Activated naive CD8-positive, alpha-beta T cell treated with anti-CD3 and anti-CD28 coated beads, Interleukin-2, amount 10 ng/mL, durations not matched to agents 7 days and 5 days (primary cell): ENCODE measurements at places on chromosomes 1 and 21. TPM values are rescaled to one million over a fixed set of nuclear protein-coding genes. Genes with fewer than 3 reads are reported as not detected.

GRCh38 chr1:201253906-201254624 lies 29.2 kb upstream of the PKP1 start:
- DNase-seq = no peak

DNA sequence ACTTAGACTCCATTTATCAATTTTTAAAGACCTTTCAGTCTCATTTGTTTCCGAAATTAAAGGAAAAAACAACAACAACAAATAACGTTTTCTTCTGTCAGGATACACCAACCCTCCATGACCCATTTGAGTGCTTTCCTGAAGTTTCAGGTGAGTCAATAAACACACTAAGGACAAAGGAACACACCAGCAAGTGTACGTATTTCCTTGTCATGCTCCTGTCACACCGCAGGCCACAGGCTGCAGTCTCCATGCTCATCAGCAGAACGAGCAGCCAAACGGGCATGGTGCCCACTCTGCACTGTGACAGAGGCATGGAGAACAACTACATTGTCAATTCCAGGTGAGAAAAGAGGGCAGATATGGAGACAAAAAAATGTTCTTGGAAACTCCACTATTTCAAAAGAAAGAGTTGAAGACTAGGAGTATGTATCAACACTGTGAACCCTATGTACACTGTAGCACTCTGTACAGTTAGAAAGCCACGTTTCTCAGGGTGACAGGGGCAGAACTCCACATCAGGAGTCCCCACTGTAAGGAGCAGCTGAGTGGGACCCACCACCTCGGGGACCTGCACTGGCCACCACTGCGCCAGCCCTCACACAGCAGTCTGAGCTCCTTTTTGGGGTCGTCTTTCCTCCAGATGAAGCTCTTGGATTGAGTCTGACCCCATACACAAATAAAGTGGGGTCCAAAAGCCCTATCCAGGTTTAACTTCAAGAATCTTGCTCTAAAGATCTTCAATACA lies 2.6 kb downstream of the PTTG1IP start:
- no peak for DNase-seq

DNA sequence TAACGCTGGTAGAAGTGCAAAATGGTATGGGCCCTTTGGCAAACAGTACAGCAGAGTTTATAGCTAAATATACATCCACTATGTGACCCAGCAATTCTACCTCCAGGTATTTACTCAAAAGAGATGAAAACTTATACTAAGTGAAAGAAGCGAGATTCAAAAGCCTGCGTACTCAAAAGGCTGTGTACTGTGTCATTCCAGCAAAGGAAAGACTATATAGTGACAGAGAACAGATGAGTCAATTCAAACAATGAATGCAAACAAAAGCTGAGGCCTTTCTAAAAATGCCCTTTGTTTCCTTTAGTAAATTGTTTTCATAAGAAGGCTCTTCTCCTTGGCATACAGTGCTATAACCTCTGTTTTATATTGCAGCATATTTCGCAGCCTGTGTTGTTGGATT lies 268.8 kb upstream of the CSF3R start:
- no peak for DNase-seq

GRCh38 chr1:107536266-107536665 lies 395.4 kb downstream of the NTNG1 start:
- DNase-seq = no peak

GRCh38 chr1:245605480-245606156 lies 450.8 kb downstream of the KIF26B start:
- no peak for DNase-seq

GRCh38 chr1:56249234-56249633 lies 330.1 kb downstream of the PLPP3 start:
- DNase-seq = no peak

DNA sequence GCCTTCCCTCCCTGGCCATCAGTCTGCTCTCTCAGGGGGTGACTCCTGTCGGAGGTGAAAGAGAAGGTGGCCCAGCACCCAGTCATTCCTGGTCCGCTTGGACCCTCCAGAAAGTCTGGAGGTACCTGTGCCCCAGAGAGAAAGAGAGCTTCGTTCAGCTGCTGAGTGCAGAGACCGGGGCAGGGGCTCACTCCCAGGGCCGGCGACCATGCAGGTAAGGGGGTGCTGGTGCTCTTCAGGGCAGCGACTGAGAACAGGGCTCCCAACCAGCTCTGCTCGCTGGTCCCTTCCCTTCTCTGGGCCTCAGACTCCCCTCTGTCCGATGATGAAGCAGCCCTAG lies 30.1 kb downstream of the HSPG2 start:
- no peak for DNase-seq

DNA sequence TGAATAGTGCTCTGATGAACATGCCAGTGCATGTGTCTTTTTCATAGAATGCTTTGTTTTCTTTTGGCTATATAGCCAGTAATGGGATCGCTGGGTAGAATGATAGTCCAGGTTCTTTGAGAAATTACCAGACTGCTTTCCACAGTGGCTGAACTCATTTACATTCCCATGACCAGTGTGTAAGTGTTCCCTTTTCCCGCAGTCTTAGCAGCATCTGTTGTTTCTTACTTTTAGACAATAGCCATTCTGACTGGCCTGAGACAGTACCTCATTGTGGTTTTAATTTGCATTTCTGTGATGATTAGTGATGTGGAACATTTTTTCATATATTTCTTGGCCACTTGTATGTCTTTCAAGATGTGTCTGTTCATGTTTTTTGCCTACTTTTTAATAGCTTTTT lies 784.5 kb downstream of the USP25 start:
- no peak for DNase-seq

DNA sequence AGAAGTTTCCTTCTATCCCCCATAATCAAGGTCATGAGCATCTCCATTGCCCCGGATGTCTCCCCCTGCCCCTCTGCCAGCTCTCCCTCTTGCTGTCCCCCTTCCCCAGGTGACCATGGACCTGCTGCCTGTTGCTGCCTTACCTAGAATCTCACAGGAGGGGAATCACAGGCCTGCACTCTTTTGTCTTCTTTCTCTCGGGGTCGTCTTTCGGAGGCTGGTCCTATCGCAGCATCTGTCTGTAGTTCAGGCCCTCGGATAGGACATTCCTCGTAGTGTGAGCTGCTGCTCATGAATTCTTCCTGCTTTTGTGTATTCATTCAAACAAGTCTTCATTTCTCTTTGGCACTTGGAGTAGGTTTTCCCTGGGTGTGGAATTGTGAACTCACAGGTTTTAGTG lies 39.9 kb upstream of the ACTRT2 start:
- no peak for DNase-seq

GRCh38 chr1:43534256-43534655 lies 3.6 kb downstream of the PTPRF start:
- no peak for DNase-seq

DNA sequence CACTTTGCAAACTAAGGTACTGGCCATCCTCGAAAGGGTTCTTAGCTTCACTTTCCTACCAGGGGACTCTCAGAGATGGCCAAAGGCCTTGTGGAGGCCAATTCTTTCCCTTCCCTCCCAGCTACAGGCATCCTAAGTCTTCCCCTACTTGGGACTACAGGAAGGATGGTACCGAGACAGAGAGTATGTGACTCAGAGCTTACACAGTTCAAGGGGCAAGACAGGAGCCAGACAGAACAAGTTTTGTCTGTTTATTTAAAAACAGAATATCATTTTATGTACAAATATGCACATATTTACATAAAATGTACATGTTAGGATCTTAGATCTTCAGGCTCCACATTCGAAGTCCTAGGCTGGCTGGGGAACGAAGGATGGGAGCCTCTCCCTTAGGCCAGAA lies 1.1 kb upstream of the ARHGAP30 start:
- DNase-seq = no peak

GRCh38 chr1:118483245-118484006 lies 298.4 kb upstream of the SPAG17 start:
- no peak for DNase-seq

DNA sequence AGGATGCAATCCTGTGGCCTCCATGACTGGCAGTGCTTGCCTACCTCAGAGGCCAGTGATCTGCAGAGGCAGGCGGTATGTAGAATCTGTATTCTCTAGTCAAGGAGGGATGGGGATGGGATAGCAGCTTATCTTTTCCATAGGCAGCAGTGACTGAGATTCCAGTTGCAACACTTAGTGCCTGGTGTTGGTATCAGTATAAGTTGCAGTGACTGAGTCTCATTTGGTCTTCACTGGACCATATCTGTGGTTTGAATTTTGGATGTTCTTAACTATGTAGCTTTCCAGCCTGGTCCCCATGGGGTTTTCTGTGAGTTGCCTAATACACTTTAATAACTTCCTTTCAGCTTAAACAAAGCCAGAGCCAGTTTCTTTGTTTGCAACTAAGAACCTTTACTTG lies 16.5 kb downstream of the DYRK1A start:
- no peak for DNase-seq

- DNase-seq = no peak
Observed at GRCh38 chr1:212488436-212489283, 55.9 kb downstream of the NENF start.

- DNase-seq = no peak
Observed at GRCh38 chr1:167105271-167106118, 11.6 kb downstream of the STYXL2 start.

- no peak for DNase-seq
Observed at GRCh38 chr1:1604374-1605033, 4.6 kb upstream of the FNDC10 start.

DNA sequence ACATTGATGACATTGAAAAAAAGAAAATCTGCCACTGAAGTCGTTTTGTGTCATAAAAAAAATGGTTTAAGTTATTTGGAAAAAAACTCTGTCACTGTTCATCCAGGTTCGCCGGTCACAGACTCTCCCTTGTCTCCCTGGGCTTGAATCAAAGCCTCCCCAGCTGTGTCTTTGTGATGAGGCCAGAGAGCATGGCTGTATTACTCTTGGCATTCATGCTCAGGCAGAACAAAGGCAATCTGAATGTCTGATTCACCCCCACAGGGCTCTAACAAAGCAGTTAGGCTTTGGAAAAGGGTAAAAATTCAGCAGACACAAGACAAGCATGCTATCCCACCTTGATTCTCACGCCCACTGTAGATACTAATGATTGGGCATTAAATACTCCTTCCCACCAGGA lies 304.3 kb upstream of the PLD5 start:
- DNase-seq = no peak

SPRR2A gene
- total RNA-seq = not detected

CD46 gene
- 146 TPM for total RNA-seq

HPDL gene
- 10.3 TPM for total RNA-seq

MAD2L2 gene
- total RNA-seq = 103 TPM

CRYAA gene
- not detected for total RNA-seq

RABIF gene
- total RNA-seq = 12.7 TPM

CAMTA1 gene
- total RNA-seq = 45.6 TPM

CASQ1 gene
- not detected for total RNA-seq

RFX5 gene
- total RNA-seq = 68.4 TPM

TTLL7 gene
- total RNA-seq = 1.3 TPM

TNFSF4 gene
- 4.0 TPM for total RNA-seq

LY9 gene
- total RNA-seq = 73.6 TPM

CDKN2C gene
- 52.5 TPM for total RNA-seq
